ENCODE measurements at places on chromosomes 2 and 18.

DNA sequence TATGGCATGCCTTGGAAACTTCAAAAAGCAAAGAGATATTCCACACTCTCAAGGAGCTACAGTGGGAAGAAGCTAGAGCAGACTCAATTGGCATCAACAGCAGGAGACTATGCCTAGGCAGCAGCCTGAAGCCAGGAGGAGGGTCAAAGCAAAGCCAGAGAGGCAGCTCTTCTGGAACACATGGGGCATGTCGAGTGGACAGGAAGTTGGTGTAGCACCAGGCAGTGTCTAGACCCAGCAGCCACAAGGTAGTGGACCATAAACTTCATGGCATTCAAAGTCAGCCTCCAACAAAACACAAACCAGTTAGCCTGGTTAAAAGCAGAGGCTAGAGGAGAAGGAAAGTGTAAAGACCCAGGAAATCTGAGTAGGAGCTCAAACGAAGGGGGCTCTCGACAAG, 311.2 kb upstream of the PKDCC start:
- DNase-seq: no peak

DNA sequence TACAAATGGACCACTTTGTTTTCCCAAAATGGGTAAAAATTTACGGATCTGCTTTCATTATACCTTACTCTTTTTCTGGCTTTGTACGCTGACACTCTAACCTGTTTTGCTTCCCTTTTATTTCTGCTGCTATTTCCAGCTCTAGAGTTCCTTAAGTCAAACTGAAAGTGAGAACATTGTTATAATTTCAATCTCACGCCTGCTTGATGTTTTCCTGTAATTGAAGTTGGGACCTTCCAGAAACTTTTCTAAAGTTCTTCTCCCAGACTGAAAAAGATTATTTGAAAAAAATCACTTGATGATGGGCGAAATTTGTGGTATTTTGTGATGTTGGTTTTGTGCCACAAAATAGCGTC, 1.8 kb downstream of the GLS start:
- DNase-seq: no peak

DNA sequence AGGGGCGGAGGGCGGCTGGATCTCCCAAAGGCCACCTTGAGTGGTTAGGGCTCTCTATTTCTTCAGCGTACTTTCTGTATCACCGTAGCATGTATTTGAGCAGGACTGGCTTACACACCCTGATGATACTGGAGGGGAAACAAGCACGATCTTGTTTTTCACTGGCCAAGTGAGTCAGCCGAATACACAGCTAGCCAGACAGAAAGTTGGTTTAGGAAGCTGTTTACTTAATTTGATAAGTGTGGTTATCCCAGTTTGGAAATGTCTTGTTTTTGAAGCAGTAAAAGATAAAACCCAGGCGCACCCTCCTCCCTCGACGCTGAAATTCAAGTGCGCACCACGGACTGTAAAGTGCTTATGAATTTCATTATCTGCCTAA, 582 bp downstream of the RIOK3 start:
- no peak for DNase-seq

GRCh38 chr2:1781291-1782080, 37.2 kb upstream of the PXDN start:
- no peak for DNase-seq

- no peak for DNase-seq
Measured at GRCh38 chr2:135473567-135473966, 57.5 kb downstream of the ZRANB3 start.

DNA sequence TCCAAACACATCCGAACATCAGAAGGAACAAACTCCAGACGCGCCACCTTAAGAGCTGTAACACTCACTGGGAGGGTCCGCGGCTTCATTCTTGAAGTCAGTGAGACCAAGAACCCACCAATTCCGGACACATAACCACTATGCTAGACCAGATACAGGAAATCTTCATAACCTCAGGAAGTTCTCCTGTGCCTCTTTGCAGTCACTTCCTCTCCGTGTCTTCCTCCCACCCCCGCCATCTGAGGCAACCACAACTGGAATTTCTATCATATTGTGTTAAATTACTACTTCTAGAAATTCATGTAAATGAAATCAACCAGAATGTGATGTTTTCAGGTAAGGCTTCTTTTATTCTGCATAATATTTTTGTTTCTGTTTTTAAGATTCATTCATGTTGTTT, 631.0 kb upstream of the NXPH2 start:
- no peak for DNase-seq

DNA sequence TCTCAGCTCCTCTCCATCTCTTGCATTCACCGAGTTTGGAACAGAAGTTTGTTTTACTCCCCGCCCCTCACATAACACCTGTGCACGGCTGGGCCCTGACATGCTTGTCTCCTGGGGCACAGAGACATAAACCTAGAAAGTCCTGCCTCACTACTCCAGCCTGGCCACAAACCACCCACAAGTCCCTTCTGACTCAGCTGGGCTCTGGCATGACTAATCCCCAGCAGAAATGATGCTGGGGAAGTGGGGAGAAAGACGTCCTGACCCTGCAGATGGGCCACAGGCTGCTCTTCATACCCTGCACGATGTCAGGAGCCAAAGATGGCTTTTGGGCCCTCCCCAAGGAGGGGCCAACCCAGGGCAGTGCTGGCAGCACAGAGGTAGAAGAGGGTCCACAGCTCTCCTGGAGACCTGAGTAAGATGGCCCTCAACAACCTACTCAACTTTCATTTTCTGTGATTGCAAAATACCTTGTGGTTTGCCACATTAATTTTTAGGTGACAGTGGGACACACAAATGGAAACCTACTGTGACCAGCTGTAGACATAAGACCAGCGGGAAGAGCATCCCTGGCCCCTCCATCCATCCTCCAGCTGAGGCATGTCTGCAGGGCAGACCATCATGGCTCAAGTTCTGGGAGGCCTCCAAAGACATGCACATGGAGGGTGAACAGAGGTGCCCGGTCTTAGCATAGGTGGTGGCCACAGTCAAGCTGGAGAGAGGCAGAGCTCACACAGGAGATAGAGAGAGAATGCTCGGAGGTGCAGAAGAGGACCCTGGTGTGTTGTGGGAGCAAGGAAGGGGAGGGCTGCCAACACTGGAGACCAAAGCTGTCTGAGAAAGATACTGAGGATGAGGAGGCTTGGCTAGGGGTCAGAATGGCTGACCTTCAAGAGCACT, 40.0 kb downstream of the DNMT3A start:
- no peak for DNase-seq

DNA sequence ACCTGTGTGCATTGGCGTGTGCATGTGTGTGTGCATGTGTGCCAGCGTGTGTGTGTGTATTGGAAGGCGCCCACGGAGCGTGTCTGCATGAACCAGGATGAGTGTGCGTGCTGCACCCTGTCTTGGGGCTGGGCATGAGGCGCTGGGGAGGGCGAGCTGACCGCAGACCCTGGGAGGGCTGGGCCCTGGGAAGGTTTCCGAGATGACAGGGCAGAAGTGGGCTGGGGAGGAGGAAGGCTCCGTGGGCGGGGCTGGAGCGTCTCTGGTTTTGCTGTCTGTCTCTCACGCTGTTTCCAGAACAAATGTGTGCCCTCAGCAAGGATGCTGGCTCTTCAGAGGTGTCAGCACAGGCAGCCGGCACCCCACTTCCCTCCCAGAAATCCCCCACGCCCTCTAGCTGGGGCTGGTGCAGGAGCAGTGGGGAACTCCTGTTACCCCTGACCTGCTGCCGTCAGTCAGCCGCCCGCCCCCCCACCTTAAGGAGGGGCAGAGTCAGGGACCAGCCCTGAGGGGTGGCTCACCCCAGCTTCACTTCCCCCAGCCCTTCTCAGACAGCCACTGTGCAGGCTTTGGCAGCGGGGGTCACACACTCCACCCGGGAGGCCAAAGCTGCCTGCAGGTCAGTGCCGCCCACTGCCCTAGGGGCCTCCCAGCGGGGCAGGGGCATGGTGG, at the start of gene GPR35:
Gene GPR35 (plus strand): TSS at position 531 of the 672 bp plus-strand sequence. CDS start 4,473 bp downstream, outside the sequence.
- DNase-seq: no peak

DNA sequence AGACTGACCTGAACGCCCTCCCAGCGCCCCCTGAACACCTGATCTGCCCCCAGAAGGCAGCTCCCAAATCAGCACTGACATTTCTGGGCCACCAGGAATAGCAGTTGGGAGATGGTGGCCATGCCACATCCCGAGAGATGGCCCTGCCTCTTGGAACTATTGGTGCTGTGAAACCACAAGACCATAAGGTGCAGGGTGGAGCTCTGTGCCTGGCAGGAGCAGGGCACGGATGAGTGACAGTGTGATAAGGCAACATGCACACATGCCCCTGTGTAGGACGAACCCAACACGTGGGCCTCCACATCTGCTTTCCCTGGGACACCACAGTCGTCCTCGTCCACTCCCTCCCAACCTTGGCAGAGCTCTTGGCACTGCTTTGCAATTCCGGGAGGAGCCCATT, 26.9 kb downstream of the ANO7 start:
- DNase-seq: no peak

- no peak for DNase-seq
Measured at GRCh38 chr18:31931163-31931885, 11.6 kb downstream of the TRAPPC8 start.

DNA sequence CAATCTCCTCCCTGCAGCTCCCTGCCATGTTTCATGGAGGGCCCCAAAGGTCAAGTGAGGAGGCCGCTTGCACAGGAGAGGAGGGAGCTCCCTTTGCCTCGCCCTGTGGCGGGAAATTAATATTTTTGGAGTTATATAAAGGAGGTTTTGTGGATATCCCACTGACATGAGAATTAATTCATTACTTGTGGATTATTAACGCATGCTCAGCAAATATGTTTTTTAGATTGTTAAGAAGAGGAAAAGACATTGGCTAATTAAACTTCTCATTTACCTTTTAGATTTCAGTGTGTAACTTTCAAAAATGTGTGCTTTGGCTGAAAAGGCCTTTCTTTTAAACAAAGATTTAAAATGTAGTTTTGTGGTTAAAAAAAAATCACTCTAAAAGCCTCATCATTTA, 474.0 kb downstream of the SOCS6 start:
- DNase-seq: no peak

DNA sequence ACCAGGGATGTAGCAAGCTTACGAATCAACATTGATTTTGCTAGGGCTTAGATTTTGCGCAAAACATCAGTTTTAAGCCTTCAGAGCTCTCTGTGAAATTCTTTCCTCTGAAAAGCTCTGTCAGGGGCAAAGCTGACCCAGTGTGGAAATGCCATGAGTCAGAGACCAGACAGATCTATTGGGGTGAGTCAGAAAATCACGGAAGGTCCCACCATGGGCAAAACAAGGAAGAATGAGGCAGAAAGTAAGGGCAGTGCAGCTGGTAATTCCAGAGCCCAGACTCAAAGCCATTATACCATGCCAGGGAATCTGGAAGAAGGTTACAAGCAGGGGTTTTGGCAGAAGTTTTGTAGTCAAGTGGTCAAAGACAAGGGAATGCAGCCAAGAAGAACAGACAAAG, 256.6 kb upstream of the CTAGE1 start:
- no peak for DNase-seq

DNA sequence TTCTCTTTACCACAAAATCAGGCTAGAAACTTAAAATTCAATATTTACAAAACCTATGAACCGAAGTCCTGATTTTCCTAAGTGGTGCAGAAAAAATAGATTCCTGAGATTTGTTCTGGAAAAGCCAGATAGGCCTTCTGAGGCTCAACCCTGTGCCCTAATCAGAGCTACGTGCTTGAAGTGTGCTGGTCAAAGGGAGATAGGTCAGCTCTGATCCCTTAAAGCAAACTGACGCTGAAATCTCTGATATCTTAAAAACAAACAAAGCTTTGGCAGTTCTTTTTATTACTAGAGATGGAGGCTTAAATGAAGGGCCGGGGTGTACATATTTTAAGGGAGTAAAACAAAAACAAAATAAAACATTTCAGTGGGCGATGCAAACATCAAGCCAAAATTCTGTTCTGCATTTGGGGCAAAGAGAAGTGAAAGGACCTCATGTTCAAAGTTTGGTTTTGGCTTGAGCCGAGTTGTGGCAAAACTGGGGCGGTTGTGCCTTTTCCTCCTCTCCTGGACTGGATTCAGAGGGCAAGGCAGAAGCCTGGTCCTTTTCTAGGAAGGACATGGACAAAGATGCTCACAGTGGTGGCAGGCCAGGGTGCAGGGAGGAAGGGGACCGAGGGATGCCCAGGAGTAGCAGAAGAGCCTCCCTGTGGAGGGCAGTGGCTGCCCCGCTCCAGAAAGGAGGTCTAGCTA, 295.0 kb downstream of the CDCA7 start:
- no peak for DNase-seq

DNA sequence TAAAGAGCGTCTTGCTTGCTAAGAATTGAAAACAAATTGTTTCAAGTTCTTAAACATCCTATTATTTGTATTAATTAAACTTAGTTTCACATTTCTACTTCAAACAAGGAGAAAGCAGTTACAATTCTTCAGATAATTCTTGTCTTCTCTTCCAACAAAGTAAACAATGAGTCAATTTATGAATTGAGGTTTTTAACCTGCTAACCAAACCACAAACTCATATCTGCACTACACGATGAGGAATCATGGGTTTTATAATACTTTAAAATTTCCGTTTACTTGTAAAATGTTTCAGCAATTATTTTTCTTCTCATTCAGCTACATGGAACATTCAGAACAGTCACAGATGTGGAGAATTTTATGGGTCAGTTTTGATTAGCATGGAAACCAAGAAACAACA, 114.2 kb downstream of the SPIRE1 start:
- no peak for DNase-seq

DNA sequence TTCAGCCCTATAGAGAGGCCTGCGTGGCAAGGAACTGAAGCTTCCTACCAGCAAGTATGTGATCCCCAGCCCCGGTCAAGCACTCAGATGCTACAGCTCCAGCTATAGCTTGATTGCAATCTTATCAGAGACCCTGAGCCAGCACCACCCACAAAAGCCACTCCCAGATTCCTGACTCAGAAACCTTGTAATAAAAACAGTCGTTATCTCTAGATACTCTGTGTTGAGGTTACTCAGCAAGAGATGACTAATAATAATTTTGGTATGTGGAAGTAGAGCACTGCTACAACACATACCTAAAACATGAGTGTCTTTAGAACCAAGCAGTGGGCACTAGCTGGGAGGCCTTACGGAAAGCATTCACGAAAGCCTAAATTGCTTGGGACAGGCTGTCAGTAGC, 216.9 kb downstream of the UXS1 start:
- DNase-seq: no peak

DNA sequence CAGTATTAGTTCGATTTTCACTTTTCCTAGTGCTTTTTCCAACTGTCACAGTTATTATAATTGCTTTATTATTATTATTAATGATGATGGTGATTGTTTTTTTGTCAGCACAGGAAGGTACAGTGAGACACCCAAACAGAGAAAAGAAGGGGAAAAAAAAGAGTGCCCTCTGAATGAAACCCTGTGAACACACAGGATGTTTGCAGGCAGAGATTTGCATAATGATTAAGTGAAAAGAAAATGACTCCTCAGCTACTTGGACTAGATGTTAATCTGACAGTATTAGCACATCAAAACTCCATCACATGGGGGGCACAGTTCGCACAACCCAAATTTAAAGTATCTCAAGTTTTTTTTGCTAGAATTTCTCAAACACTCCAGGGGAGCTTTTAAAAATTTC, 32.9 kb downstream of the ADD2 start:
- DNase-seq: no peak

GRCh38 chr2:1951586-1951985, 207.3 kb upstream of the PXDN start:
- no peak for DNase-seq

DNA sequence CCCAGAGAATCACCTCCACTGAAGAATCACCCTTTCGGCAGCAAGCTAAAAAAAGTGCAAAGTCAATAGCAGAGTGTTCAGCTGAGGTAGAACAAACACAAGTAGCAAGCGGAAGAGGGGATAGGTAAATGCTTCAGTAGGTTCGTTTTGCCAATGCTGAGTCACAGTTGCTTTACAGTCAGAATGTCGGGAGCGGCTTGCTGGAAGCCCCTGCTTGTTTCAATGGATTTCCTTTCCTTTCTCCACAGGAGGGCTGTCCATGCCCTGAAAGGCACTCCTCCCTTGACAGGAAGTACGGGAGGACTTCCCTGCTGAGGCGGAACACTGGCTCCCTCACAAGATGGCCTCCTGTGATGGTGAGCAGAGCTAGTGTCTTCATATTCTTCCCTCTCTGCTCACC, 146.2 kb upstream of the LYPD1 start:
- DNase-seq: no peak
